Progenitor cell of endocrine pancreas (in vitro differentiated cells): ENCODE measurements at places on chromosomes 1 and 21.

DNA sequence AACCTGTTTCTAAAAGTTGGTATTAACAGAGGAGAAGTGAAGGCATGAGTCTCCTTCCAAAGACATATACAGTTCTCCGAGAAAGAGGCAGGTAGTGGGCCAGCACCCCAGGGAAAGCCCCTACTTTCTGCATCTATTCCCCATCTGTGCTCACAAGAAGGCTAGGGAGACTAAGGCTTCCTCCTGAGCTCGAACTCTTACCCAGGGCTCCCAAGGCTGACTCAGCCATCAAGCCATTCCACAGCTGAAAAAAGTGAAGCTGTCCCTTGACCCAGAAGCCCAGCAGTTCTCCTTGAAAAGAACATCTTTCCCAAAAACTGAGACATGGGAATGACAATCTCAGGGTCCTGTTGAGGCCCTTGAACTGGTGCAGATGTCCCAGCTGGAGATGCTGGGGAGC, 1.9 kb upstream of the PADI3 start:
- DNase-seq = no peak

- DNase-seq = no peak
These were observed 276.7 kb downstream of the KCNH1 start for GRCh38 chr1:210857146-210857663.

GRCh38 chr1:1244192-1244811, 2.2 kb downstream of the C1QTNF12 start:
- DNase-seq = no peak

DNA sequence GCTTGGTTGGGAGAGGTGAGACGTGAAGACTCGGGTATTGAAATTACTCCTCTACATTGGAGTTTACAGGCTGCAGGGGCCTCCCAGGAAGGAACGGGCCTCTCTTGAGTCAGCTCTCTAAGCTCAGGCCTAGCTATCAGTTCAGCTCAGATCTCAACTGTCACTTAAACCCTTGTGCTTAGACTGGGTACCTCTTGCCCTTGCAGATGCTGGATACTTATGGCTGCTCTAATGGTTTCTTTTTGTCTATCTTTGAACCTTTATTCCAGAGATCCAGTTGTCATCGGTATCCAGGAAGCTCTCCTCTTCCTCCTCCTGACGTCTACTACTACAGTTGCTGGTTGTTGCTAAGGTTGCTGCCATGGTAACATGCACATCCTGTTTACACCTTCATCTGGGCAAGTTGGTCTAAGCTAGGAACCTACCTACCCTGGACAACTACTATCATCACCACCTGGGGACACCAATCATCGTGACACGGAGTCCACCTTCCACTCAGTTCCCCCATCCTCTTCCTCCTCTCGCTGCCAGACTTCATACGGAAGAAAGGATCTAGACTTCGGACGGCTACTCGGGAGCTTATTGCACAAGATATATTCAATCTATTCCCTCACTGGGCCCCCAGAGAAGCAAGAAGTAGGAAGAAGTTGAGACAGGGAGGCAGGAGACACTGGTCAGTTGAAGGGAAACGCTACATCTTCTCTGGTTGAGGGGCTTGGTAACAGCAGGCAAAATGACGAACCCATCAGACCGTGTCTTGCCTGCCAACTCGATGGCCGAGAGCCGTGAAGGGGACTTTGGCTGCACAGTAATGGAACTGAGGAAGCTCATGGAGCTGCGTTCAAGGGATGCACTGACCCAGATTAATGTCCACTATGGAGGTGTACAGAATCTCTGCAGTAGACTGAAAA, 56.1 kb downstream of the ATP2B4 start:
- DNase-seq = no peak

- DNase-seq = no peak
These were observed 150.7 kb downstream of the DSCAM start for GRCh38 chr21:40696246-40696645.

DNA sequence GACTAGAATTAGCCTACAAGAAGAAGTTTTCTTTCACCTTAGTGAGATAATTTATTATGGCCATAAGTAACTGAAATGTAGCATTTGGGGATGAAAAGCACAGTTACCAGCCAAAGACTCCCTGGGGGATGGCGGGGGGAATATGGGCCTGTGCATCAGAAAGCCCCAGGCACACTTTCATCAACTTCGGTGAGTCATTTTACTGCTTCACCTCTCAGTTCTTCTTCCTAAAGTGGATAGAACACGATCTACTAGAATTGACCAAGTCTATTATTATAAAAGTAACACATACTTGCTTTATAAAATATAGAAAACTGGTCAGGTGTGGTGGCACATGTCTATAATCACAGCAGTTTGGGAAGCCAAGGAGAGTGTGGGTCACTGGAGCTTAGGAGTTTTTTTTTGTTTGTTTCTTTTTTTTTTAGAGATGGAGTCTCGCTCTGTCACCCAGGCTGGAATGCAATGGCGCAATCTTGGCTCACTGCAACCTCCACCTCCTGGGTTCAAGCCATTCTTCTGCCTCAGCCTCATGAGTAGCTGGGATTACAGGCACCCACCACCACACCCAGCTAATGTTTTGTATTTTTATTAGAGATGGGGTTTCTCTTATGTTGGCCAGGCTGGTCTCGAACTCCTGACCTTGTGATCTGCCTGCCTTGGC, 141.8 kb downstream of the ZZZ3 start:
- DNase-seq = no peak

DNA sequence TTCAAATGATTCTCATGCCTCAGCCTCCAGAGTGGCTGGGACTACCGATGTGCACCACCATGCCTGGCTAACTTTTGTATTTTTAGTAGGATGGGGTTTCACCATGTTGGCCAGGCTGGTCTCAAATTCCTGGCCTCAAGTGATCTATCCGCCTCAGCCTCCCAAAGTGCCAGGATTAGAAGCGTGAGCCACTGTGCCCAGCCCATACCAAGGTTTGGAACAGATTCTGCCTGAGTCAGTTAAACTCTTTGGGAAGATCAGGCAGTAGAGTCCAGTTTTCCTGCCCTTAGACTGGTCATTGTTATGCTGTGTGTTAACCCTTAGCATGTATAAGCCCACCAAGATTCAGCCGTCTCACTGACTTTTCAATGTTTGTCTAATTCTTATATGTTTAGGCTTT, 48.3 kb upstream of the LYPLAL1 start:
- no peak for DNase-seq

DNA sequence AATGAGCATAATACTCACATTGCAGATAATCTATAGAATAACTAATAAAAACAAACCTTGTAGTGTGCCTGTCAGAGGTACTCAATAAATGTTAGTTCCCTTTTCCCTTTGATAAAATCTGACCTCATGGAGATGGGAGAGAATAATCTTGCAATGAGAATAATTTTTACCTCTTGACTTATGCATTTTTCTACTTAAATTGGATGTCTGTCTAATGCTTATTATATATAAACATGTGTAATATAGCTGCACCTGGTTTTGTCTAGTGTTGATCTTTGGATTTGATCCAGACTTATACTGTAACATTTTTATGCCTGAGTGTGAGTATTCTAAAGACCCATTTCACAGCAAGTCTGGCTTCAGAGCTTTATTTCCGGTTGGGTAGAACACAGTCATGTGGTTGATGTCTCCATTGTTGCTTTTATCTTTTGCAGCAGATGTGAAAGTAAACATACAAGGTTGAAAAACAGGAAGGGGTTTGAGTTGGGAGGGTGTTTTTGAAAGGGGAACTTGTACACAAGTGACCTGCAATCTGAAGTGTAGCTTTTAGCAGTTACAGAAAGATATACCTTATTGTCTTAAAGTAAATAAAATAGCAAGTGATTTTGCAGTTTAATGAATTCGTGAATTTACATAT, 12.4 kb downstream of the EPB41 start:
- no peak for DNase-seq

DNA sequence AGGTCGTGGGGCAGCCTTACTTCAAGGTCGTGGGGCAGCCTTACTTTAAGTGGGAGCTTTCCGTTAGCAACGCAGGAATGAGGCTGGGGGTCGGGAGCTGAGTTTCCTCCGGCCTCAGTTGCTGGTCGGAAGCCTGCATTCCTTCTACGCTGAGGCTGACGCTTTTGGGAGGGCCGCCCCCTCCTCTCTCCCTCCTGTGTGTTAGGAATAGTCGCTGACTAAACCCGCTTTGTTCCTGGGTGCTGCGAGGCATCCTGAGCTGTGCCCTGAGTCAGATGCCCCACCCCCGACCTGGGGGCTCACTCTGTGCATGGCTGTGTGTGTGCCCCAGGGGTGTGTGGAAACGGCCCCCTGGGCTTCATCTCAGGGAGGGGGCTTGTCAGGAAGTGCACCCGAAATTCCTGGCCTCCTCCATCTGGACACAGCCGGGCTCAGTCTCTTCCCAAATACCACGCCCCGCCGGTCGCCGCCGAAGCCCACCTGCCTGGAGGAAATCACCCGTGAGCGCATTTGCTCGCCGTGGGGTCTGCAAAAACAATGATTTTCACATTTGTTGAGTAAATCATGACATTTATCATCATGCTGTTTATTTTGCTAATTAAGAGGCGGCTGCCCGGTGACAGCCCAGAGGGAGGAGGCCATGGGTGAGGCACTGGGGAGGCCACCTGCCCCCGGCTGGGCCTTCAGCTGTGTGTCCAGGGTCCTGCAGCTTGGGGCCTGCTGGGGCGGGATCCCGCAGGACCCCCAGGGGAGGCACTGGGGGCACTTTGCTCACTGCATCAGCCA, 121.4 kb downstream of the PRDM16 start:
- no peak for DNase-seq

DNA sequence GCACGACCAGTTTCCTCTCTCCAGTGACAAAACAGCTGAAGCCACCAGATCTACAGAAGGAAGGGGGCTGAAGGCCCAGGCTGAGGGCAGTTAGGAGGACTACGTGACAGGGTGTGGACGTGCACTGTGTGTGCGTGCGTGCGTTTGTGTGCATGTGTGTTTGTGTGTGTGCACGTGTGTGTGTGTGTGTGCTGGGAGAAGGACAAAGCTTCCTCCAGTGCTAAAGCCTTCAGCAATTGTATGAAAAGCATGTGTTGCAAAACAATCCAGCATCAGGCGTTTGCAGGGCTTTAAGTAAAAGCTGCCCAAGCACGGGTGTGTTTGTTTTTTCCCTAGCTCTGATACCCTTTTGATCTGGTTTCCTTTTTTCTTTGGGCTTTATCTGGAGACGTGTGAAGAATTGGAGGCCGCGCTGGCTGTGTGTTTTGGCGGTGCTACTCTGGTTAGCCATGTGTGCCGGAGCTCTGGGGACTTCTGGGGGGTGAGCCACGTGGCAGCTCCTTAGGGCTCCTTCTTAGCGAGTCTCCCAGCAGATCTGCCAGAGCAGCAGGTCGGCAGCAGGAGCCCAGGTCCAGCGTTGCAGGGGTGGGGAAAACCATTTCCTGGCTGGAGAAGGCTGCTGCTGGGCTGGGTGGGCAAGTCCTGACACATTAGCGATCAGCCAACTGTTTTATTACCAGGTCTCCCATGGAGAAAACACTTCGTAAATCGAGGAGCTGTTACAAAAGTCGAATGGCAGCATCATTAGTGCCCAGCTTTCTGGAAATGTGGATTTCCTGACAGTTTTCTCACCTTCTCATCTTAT, 73.4 kb downstream of the UCK2 start:
- DNase-seq = no peak

DNA sequence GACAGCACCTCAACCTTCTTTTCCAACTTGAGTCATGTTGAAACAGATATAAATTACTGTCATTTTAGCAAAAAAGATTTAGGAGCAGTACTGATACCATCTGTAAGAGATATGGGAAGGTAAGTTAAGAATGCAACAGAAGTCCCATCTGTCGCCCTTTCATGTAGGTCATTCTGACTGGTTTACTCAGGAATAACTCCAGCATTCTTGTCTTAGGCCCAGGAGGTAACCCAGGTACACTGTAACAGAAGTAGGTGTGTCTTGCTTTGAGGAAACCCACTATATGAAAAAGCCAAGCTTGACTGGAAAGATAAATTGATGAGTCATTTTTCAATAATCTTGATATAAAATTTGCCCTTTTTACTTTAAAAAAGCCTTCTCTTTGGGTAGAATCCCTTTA, 35.4 kb downstream of the PGM1 start:
- DNase-seq = no peak

GRCh38 chr1:235015291-235015985, 113.2 kb downstream of the TOMM20 start:
- no peak for DNase-seq

DNA sequence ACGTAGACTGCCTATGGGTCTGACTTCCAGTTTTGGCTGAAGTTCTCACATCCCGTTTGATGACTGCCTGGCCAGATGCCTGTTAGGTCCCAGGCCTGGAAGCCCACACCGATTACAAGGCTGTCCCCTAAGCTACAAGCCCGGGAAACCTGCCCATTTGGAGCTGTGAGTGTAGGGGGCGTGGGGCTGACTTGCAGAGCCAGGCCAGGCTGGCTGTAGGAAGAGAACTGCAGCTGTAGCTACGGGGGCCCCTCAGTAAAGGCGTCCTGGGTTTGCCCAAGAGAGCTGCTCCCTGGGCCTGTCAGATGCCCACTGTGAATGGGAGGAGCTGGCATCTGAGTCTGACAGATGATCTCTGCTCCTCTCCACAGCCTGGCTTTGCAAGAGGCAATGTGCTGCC, 199.7 kb downstream of the CAMTA1 start:
- no peak for DNase-seq

DNA sequence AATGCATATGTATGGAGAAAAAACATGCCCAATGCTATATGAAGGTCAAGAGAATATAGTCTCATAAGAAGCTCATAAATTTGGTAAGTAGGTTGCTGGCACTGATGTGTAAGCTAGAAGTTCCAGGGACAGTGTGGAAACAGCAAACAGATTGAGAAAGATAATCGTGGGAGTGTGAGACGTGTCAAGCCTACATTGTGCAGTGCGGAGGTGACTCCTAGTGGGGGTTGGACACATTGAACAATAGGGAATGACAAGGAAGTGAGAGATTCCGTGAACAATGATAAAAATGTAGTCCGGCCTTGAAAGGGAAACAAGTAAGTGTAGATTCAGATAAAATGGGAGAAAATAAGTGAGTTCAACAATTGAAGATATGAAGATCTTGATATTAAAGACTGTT, 788.4 kb upstream of the PRMT6 start:
- DNase-seq = no peak

DNA sequence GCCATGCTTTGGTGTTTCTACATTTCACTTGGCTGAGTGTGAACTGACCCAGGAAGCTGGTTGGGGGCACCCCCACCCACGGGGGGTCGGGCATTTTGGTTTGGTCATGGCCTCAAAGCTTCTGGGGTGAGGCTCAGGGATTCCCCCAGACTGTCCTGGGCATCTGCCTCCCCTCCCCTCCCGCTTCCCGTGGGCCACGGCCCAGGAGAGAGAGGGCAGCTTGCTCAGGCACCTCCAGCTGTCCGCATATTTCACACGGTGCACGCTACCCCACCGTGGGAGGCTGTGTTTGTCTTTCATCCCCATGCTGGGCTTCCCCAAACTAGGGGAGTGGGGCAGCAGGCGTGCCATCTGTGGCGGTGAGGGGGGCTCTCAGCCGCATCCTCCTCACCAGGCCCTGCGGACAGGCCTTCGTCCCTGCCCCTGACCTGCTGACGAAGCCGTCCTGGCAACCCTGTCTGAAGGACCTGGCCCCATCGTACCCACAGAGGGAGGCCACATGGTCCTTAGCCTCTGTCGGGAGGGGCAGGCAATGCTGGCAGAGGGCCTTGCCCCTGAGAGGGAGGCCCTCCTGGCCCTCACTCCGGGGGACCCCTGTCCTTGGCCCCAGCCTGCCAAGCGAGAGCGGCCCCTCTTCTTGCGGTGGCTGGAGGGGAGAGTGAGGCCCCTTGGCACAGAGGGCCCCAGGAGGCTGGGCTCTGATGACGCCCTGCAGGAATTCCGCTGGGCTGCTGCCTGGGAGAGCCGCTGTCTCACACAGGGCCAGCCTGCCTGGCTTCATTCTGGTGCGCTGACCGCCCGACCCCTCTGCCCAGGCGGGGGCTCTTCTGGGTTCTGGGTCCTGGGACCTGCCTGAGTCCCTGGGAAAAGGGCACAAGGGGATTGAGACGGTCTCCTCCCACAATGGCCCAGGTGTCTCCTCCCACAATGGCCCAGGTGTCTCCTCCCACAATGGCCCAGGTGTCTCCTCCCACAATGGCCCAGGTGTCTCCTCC, 22.1 kb downstream of the TP73 start:
- DNase-seq = no peak
